COLO829 (cell line): ENCODE measurements at places on chromosomes 12 and 14.
A peak's percentile ranks its signal among the peaks of the same experiment; 100 is the strongest.

- no peak for DNase-seq
Observed at GRCh38 chr14:64658201-64658600, 46.0 kb upstream of the PLEKHG3 start.

- DNase-seq: no peak
Observed at GRCh38 chr12:57497223-57498131, 9.6 kb downstream of the MARS1 start.

- no peak for DNase-seq
Observed at GRCh38 chr14:95106971-95107370, 50.4 kb downstream of the DICER1 start.

GRCh38 chr14:59333668-59334067 is 131.5 kb downstream of the GPR135 start:
- DNase-seq: no peak

- no peak for DNase-seq
Observed at GRCh38 chr14:24289649-24290280, 9.8 kb downstream of the DHRS1 start.

GRCh38 chr12:119412811-119413794 is 78.6 kb downstream of the CCDC60 start:
- peak; percentile 62 for DNase-seq
